Small intestine (tissue), 16 donors: ENCODE measurements at places on chromosomes 6 and 20.

DNA sequence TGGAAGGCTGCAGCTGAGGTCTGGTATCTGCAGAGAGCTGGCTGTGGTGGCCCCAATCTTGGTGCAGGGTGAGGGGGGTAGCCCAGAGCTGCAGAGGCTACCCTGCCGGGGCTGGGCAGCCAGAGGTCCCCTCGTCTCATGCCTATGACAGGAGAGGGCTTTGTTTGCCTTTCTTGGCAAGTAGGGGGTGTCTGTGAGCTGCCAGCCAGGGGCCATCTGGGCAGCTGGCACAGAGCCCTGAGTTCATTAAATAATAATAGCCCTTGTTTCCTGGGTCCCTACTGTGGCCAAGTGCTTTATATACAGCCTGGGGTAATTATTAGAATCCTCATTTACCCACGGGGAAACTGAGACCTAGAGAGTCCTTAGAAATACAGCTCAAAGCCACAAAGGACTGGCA is 66.6 kb downstream of the EZR start:
- no peak overlapping the region for H3K4me3 ChIP-seq
- peaks cover 2% of the 10 kb centered on the region for H3K4me1 ChIP-seq
- H3K27ac ChIP-seq = peak overlapping the region; percentile 87
- no peaks in the 10 kb centered on the region for H3K36me3 ChIP-seq
- peak; percentile 58 for DNase-seq

DNA sequence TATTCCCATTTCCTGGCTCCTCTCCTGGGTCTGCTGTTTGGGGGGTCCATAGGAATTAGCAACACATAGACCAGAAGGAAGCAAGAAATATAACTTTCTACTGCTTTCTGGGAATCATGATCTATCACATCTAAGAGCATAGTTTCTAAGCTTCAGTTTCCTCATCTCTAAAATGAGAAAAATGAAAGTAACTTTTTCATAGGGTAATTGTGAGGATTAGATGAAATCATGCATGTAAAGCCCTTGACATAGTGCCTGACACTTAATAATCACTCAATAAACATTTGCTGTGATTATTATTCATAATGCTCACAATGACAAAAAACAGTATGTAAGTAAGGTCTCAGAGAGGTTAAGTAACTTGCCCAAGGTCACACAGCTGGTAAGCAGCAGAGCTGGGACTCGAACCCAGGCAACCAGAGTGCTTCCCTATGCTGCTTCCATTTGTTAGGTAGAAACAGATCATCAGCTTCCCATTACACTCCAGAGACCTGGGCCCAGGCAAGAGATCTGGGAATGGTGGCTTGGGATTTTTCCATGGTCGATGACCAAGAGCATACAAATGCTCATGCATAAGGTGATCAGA is 86.6 kb upstream of the MAFB start:
- no peaks in the 10 kb centered on the region for H3K4me1 ChIP-seq
- DNase-seq = no peak
- no peaks in the 10 kb centered on the region for H3K27me3 ChIP-seq
- H3K36me3 ChIP-seq = no peaks in the 10 kb centered on the region
- H3K4me3 ChIP-seq = no peak overlapping the region
- H3K27ac ChIP-seq = no peak overlapping the region

GRCh38 chr6:21970569-21971300 is 326.1 kb downstream of the PRL start:
- no peak overlapping the region for H3K4me3 ChIP-seq
- no peak overlapping the region for H3K27ac ChIP-seq
- no peaks in the 10 kb centered on the region for H3K4me1 ChIP-seq
- DNase-seq = no peak
- no peaks in the 10 kb centered on the region for H3K27me3 ChIP-seq

- H3K27me3 ChIP-seq = no peaks in the 10 kb centered on the region
- H3K36me3 ChIP-seq = no peaks in the 10 kb centered on the region
- no peaks in the 10 kb centered on the region for H3K4me1 ChIP-seq
- H3K27ac ChIP-seq = no peak overlapping the region
- DNase-seq = no peak
These were observed 9.0 kb downstream of the MRAP2 start for GRCh38 chr6:84042603-84043002.

- DNase-seq = no peak
- H3K27ac ChIP-seq = no peak overlapping the region
- H3K36me3 ChIP-seq = no peaks in the 10 kb centered on the region
- no peak overlapping the region for H3K4me3 ChIP-seq
These were observed 6.3 kb downstream of the ZMYND8 start for GRCh38 chr20:47350181-47350550.

- H3K27ac ChIP-seq = peak overlapping the region; percentile 99
- H3K4me3 ChIP-seq = peak overlapping the region; percentile 91
- peaks cover 6% of the 10 kb centered on the region for H3K4me1 ChIP-seq
- H3K36me3 ChIP-seq = peaks cover 17% of the 10 kb centered on the region
These were observed 642 bp downstream of the GZF1 start for GRCh38 chr20:23362392-23363256.

- no peak overlapping the region for H3K27ac ChIP-seq
- no peak overlapping the region for H3K4me3 ChIP-seq
- no peak for DNase-seq
- no peaks in the 10 kb centered on the region for H3K27me3 ChIP-seq
These were observed 250.1 kb downstream of the SYNE1 start for GRCh38 chr6:152387091-152387490.

DNA sequence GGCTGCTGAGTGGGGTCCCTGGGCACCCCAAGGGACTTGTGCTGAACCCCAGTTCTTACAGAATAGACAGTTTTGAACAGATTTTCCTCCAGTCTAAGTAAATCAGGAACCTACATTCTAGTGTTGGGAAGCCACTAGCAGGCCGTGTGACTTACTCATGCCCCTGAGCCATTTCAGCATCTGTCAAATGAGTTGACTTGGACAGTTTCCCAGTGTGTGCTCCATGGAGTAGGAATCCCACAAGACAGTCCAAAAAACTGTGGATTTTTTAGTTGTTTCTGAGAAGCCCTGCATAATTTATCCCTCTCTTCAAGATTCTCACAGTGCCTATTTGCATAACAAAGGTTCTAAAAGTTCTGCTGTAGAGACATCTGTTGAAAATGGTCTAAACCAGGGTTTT is 2.1 kb downstream of the GABRR2 start:
- H3K27ac ChIP-seq = peak overlapping the region; percentile 21
- H3K36me3 ChIP-seq = peaks cover 7% of the 10 kb centered on the region
- H3K4me1 ChIP-seq = peaks cover 5% of the 10 kb centered on the region
- DNase-seq = no peak
- H3K4me3 ChIP-seq = no peak overlapping the region

GRCh38 chr6:151352410-151353396 is 38.7 kb downstream of the ZBTB2 start:
- DNase-seq = no peak
- peaks cover 19% of the 10 kb centered on the region for H3K36me3 ChIP-seq
- no peaks in the 10 kb centered on the region for H3K4me1 ChIP-seq
- H3K4me3 ChIP-seq = no peak overlapping the region
- H3K27me3 ChIP-seq = no peaks in the 10 kb centered on the region

DNA sequence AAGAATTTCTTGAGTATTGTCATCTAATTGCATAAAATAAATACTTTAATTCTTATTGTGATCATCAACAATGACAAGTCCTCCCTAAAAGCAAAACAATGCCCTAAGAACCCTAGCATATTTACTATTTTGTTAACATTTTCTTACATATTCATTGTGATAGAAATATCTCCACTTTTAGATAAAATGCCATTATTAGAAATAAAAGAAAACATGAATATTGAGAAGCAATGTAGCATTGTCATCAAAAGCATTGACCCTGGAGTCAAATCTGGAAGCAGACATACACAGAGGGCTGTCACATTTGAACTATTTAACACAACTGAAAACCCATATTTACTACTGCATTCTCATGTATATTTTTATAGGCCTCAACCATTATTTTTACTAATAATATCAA is 257.7 kb downstream of the SYNE1 start:
- DNase-seq = no peak
- H3K4me3 ChIP-seq = no peak overlapping the region
- no peaks in the 10 kb centered on the region for H3K27me3 ChIP-seq
- peaks cover 3% of the 10 kb centered on the region for H3K36me3 ChIP-seq
- H3K4me1 ChIP-seq = no peaks in the 10 kb centered on the region
